ENCODE measurements at places on chromosomes 16 and 17.
A peak's percentile ranks its signal among the peaks of the same experiment; 100 is the strongest.

GRCh38 chr17:43766413-43767052 lies 7.9 kb upstream of the SOST start:
- DNase-seq = peak; percentile 9

GRCh38 chr17:76048711-76049110 lies 21.6 kb upstream of the EVPL start:
- DNase-seq = no peak

DNA sequence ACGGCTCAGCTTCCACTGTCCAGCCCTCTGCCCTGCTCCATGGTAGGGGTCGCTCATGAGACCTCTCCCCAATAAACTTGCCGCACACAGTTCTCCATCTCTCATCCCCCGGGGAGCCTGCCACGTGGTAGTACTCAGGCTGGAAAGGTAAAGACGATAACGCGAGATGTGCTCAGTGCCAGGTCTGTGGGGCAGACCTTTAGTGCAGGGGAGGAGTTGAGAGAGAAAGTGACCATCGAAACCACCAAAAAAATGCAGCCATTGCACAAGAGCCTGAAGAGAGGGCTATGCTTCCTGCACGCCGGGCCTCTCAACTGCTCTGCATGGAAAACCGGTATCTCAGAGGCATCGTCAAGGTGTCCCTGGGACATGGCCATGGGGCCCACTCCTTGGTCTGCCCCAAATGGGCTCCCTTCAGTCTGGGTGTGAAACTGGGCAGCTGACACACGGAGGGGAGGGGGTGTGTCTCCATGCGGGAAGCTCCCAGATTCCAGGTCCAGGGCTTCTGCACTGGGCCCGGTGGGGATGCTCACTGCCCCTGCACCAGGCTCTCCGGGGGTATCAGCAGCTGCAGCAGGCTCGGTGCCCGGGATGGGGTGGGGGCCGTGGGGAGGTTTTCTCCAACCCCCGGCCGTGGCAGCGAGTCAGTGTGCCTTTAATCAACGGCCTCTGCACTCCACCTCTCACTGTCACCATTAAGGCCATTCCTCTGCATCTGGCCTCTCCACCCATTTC lies 4.7 kb upstream of the AANAT start:
- DNase-seq = no peak

DNA sequence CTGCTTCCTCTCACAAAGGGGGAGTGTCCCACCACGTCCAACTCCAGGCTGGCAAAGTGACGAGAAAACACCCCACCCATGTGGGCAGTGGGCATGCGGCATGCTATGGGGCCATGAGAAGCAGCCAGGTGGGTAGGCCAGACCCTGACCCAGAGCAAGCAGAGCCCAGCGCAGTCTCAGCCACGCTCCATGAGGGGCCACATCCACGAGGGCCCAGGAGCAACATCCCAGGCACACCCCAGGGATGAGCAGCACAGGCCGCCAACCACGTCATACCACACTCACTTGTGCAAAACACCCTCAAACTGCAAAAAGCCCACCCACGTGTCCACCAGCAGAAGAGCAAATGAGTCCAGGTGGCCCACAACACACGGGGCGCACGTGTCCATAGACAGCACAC lies 117.0 kb downstream of the ZNF778 start:
- no peak for DNase-seq

- DNase-seq = no peak
Observed at GRCh38 chr16:57265850-57266530, 18.5 kb downstream of the PLLP start.

DNA sequence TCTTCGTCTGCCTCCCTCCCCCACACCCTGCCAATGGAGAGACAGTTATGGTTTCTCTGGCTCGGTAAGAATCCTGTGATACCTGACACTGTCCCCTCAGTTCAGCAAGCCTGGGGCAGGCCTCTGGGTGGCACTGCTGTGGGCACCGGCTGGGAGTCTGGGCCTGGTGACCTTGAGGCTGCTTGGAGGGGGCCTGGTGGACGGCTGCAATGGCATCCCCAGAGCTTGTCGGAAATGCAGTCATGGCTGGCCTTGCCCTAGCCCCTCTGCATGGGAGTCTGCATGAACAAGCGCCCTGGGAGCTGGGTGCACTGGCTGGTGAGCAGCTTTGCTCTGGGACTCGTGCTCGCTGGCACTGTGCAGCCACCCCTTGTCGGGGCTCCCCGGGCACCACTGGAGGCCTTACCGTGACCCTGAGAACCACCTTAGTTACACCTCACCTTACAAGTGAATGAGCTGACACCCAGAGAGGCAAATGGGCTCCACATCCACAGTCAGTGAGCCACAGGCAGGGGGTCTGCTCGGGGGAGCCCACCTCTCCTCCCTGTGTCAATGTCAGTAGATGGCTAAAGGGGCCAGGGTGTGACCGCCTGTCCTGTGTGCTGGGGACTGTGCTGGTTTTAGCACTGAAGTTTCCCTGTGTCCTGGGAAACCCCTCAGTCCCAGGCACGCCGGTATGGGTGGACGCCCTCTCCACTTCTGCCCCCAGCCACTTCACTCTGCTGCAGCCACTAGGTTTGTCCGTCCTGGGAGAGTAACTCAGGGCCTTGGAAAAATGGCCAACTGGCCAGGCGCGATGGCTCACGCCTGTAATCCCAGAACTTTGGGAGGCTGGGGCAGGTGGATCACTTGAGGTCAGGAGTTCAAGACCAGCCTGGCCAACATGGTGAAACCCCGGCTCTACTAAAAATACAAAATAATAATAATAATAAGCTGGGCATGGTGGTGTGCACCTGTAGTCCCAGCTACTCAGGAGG lies 1.4 kb downstream of the LGALS3BP start:
- DNase-seq = no peak

GRCh38 chr16:86466696-86467406 lies 43.5 kb upstream of the FOXF1 start:
- no peak for DNase-seq

- DNase-seq = no peak
Observed at GRCh38 chr17:44310609-44311376, 2.4 kb downstream of the RUNDC3A start.

GRCh38 chr16:85220964-85221731 lies 108.9 kb upstream of the CIBAR2 start:
- no peak for DNase-seq

GRCh38 chr17:30336369-30337171 lies 2.7 kb upstream of the TMIGD1 start:
- peak; percentile 47 for DNase-seq

DNA sequence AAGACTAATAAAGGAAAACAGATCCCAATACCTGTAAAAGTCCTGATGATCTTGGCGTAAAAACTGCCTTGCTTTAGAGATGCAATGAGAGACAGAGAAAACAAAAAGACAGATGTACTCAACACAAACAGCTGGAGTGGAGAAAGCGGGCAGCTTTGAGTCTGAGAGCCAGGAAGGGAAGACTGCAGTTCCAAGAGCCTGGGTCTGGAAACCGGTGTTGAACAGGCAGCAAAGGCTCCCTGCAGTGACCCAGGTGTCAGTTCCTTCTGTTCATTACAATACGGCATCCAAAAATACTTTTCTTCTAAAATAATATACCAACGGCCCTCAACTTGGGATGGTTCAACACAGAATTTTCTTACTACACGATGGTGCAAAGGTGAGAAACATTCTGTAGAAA lies 29.6 kb downstream of the VPS53 start:
- DNase-seq = no peak

GRCh38 chr16:1300664-1301476 lies 8.6 kb upstream of the UBE2I start:
- peak; percentile 70 for DNase-seq

DNA sequence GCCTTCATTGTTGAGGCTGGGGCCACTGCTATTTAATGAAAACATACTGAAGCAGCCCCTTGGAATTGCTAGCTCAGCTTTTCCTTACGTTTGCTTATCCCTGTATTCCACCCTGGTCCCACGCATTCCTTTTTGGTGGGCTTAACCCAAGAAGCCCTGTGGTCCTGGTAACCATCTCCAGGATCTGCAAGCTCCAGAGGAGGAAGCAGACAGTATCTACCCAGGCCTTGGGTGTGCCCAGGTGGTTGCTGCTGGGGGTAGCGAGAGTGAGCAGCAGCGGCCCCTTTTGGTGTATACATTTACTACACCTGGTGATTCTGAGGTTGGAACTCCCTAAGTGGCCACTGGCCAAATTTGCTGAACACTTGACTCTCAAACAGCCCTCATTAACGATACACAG lies 97.7 kb downstream of the CBLN1 start:
- no peak for DNase-seq

GRCh38 chr16:55839115-55839514 lies 6.2 kb upstream of the CES1 start:
- DNase-seq = no peak

DNA sequence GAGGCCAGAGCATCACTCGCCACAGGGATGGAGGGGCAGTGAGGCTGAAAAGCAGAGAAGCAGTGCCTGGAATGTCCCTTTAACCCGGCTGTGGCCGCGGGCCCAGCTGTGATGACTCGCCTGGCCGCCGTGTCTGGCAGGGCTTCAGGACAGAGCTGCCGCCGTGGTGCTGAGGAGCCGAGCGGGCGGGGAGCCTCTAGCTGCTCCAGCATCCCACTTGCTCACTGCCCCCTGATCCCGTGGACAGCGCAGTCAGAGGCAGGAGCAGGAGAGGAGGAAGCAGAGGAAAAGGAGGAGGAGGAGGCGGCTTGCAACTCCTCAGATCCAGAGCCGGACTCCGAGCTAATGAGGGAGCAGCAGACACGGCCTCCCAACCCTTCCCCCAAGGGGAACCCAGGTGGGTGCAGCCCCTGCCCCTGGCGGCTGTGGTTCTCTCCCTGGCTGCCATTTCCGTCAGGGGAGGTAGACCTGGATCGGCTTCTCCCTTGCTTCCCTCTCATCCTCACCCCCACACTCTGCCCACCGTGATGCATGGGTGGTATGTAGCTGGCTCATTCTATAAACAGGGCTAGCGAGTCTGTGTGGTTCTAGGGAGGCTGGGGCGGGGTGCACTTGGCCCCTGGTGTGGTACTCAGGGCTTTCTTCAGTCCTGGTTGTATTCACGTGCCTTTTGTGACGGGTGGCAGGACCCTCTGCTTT lies 165.7 kb downstream of the CMIP start:
- no peak for DNase-seq

DNA sequence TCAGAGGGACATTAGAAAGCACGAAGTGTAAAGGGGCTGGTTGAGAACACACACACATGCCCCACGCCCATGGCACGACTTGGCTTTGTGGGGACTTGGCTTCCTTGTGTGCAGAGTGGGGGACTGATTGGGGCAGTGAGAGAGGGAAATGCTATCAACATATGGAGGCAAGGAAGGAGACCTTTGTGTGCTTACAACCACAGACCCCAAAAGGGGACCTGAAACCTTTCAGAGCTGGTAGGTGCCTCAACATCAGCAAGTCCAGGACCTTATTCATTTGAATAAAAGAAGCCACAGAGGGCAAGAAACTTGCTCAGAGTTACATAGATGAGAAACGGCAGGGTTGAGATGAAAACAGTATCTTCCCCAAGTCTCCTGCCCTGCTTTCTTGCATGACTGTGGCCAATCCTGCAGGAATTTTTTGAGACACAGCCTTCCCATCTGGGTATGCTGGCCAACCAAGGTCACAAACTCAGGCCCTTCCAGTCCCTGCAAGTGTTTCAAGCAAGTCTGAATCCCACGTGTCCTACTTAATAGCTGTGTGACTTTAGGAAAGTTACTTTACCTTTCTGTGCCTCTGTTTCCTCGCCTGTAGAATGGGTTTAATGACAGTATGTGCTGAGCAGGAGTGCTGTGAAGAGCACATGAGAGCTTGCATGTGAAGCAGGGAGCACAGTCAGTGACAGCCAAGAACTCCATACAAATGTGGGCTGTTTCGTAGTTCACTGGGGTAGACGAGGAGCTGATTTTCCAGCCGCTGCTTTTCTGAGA lies 26.2 kb downstream of the C16orf78 start:
- no peak for DNase-seq

GRCh38 chr16:85449885-85450245 lies 163.3 kb upstream of the GSE1 start:
- no peak for DNase-seq

- DNase-seq = no peak
Observed at GRCh38 chr16:88778271-88778525, 6.8 kb downstream of the PIEZO1 start.

DNA sequence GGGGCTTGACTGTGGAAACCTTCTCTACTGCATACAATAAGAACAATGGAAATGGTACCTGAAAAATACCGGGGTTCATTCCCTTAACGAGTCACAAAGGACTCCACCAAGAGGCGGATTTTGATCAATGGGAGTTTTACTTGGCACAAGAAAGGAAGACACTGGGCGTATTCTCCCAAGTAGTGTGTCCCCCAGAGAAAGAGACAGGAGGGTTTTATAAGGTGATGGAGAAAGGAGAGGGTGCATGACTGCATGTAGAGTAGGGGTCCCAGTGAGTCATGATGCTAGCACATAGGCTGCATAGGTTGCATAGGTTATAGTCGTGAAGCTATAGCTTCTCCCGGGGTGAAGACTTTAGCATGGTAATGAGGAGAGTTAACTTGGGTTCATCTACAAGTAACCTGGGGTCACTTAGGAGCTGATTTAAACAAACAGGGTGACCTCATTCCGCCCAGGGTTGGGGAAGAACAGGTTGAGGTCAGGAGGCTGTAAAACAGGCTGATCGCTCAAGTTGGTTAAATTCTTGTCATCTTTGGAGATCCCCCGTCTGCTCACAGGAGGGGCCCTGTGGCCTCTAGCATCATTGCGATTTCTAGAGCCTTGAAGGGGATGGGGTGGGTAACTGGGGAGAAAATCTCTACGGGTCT lies 1.5 kb downstream of the MPV17L start:
- no peak for DNase-seq

DNA sequence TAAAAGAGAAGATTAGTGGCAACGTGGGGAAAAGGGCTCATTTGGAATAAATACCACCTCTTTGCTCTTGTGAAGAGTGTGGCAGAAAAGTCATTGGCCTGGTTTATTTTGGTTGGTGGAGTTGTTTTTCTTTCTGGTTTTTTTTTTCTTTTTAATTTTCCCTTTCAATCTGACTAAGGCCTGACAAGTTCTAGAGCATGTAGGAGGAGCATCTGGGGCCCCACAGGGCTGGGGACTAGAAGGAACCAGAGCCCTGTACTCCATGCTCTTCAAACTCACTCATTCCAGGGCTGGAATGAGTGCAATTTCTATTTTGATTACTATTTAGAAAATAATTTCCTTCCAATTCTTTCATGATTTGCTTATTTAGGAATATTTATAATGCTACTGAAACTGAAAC lies 13.3 kb downstream of the IRX5 start:
- DNase-seq = no peak

DNA sequence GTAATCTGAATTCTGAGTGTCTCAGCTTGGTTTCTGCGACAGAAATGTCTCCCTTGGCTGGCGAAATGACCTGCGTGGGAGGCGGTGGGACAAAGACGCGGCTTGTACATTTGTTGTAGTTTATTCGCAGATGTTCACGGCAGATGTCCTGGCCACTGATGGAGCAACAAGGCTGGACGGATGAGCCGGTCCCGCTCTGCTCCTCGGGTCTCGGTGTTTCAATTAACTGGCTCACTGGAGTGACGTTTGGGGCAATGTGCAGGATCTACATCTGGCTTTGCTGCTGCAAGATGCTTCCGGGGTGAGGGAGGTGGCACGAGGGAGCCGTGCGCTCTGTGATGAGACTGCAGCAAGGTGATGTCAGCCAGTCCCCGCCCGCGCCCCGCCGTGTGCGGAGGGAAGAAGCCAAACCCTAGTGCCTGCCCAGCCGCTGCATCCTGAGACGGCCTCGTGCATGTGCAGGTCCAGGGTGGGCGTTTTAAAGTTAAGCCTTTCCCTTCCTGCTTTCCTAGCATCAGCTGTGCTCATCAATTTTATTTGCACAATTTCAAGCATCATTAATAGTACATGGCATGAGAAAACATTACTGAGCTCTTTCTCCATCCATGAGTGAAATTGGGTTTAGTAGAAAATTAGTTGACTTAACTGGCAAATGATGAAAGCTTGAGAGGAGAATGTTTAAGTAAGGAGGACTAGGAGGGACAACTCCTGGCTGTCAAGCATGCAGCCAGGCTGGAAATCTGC lies 44.4 kb downstream of the MGAT5B start:
- no peak for DNase-seq

Measured in stimulated activated CD4-positive, alpha-beta T cell treated with anti-CD3 and anti-CD28 coated beads, TNF-alpha, amount 100 ng/mL, for 48 hours (primary cell).